ENCODE measurements at places on chromosomes 2 and 18.

DNA sequence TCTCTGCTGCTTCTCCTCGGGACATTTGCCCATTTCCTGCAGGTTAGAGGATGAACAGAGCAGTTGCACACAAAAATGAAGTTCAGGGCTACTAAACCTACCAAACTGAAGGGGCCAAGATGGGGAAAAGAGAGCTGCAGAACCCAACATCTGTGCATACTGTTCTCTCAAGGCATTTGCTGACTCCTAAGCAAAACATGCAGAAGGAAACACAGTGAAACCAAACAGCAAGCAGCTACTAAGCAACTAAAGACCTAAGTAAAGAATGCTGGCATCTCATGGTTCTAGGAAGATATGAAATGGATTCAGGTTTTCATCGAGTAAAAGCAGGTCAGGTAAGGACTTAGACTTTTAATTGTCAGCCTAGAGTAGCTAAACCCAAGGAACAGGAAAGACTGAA lies 111.9 kb upstream of the SYT4 start:
- no peak for DNase-seq

DNA sequence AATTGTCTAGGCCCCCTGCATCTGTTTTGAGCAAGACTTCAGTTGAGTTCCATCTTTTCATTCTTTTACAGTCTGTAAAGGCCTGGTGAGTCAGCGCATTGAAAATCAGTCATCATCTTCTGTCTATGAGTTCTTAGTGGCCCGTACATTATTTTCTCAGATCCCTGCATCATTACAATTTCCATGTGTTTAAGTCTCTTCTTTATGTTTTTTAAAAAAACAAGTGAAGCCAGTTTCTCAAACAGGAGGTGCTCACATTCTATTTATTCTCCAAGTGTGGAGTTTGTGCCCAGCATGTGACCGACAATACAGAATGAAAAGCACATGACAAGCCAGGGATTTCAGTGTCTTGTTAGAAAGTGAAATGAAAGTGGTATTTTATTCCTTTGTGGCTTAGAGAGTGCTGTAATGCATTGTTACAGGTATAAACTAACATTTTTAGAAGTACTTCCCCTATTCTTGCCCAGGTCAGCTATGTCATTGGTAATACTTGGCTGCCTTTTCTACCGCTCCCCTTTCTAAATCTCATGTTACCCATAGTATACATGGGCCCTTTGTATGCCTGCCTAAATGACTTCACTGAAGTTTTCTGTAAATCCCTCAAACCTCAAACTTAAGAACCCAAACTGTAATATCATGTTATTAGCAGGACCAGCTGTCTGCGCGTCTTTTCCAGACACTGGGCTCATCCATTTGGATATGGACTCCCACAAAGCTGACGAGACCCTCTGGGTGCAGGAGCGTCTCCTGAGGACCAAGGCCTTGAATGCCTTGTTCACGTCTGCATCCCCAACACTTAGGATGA lies 67.6 kb downstream of the FEZ2 start:
- DNase-seq = no peak

DNA sequence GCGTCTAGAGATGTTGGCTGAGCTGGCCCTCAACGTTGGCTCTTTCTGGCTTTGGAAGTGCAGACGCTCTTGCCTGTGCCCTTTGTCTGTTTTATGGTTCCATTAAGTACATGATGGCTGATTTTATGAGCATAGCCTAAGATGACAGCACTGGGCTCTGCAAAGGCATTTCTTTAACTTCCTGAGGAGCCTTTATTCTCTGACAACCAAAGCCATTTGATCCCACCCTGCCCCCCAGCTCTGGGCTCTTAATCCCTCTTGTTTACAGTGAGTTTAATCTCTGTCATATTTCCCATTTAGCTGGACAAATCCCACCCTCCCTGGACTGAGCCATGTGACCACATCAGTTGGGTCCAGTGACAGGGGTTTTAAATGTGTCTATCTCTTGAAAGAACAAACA lies 195.9 kb downstream of the ACKR3 start:
- DNase-seq = no peak

- DNase-seq = no peak
Observed at GRCh38 chr18:5543036-5543680, 639 bp downstream of the EPB41L3 start.

DNA sequence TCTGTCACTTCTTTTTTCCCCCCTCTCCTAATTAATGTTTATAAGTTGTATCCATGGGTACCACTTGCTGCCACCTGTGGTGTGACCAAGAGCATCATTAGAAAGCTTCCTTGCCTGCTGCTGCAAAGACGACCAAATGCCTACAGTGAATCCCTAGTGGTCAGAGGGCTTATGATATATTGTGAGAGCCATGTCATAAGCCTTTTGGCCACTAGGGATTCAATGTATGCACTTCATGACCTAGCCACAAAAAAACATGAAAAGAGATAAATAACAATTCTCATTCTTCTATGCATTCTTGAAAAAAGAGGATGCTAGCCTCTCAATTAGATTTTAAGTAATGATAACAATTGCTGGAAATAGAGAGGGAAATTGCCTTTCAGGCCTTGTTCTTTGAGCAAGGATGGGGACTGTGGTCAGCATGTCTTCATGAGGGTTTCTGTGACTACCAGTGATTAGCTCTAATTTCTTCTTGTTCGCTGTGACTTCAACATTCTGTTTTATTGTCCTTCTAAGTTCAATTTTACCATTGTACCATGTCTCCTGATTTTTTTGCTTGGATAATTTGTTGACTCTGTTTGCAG lies 435.3 kb downstream of the TGIF1 start:
- DNase-seq = no peak

DNA sequence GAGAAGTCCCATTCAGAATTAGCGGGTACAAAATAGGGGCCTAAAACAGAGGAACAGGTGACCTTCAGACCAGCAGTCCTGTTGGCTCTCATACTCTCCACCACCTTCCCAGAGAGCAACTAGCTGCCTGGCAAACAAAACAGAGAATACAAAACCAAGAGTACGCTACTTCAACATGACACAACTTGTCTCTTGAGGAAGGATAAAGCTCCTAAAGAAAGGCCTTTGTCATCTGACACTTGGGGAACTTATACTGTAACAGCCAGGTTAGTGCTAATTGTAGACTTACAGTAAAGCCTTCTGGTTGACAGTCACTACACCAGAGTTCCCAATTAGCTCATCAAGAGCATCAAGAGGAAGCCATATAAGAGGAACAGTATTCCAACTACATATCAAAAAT lies 282.1 kb upstream of the NT5C1B start:
- no peak for DNase-seq

DNA sequence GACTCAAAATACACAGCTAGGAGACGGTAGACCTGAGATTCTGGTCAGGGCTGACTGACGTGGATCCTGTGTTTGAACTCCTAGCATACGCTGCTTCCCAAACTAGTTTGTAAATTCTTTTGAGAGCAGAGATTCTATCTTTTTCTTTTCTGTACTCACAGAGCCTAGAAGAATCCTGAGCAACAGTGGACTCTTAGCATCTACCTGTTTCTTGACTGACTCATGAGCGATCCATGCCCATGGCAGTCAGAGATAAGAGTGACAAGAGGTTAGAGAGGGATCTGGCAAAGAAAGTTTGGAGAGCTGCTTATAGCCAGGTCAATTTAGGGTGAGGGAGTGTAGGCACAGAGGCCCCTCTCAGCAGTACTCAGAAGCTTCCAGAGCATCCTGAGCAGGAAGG lies 41.1 kb upstream of the PPP1CB start:
- DNase-seq = no peak

DNA sequence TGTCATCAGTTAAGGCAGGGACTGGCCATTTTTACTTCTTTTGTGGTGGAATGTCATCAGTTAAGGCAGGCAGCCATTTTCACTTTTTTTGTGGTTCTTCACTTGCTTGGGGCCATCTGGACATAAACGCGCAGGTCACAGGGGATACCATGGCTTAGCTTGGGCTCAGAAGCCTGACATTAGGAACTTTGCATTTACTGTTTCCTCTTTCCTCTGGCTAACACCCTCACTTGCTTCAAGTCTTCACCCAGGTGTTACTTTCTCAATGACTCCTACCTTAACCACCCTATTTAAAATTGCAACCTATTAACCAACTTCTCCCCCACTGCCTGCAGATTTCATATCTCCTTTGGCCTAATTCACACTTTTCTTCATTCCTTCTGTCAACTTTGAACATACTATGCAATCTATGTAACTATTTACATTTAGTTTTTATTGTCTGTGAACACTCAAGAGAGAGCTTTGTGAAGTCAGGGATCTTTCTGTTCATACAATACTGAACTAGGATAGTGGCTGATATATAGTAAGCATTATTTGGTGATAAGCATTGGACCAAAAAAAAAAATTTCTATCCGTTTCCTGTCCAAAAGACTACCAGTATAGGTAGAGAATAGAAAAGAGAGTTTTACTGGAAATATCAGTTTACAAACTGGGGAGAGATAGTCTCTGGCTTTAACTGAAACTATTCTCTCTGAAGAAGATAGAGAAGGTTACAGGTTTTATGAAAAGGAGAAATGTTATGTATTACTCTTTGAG lies 600.1 kb upstream of the ZNF804A start:
- no peak for DNase-seq

GRCh38 chr18:54149078-54149697 lies 75.3 kb downstream of the MBD2 start:
- DNase-seq = peak; percentile 30

- DNase-seq = no peak
Observed at GRCh38 chr2:107584577-107584976, 242.1 kb upstream of the RGPD4 start.

DNA sequence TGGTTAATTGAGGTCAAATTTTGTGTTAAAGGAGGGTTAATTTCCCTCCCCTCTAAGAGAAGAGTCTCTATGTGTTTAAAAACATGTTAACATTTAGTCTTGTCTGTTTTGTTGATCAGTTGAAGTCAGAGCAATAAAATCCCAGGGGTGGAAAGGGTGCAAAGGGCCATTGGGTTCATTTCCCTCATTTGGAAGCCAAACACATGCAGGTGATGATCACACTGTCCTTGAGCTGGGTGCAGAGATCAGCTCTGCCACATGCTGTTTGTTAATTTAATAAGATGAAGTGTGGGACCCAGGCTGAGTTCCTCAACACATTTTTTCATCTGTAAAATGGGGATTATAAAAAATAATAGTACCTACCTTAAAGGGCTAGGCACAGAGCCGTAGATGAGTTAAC lies 260.9 kb downstream of the LPIN1 start:
- no peak for DNase-seq

DNA sequence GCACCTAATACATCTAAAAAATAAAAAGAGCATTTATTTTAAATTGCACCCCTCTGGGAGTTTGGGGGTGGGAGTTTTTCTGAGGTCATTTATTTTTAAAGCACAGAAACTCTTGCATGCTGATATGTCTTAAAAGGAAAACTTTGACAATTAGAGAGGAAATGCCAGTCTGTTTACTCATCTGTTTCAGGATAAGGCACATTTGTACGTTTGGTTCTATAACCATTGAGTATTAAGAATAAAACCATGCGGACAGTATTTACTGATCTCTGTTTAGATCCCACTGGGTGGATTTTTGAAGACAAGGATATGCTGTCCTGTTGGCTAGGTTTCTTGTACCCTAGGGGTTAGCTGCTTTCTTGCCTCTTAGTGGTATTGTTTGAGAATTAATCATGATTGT lies 122.9 kb downstream of the TANC1 start:
- DNase-seq = no peak

DNA sequence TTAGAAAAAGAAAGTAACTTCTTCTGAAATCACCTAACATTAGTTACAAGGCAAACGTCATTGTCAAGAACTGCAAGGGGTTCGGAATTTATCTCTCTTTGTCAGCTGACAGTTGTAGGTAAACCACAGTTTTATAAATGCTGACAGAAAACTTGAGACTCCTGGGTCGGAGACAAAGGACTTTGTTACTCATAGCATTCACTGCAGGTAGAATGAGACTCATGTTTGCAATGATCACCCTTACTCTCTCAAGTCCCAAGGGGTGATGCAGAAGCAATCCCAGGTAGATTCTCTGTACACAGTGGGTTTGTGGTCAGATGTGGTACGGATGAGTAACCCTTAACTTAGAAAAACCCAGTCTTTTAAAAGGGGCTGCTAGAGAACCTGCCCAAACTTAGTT lies 757.8 kb downstream of the TRIB2 start:
- no peak for DNase-seq

DNA sequence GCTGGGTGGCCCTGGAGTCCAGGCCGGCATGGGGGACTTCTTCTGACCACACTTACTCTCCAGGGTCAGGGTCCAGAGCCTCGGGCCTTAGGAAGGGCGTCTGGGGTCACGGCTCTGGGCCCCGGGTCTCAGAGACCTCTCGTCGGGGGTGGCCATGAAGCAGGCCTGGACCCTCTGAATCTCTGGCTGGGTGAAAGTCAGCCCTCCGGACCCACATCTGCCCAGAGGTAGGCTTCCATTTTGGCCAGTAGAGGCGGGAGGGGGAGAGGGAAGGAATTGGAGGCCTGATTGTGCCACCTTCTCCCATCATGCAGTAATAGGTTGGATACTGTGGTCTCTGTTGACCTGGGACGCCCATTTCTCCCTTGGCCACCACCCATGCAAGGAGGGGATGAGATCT lies 125.3 kb upstream of the GPC1 start:
- DNase-seq = no peak

GRCh38 chr2:166516712-166517303 lies 22.8 kb upstream of the SCN7A start:
- no peak for DNase-seq

DNA sequence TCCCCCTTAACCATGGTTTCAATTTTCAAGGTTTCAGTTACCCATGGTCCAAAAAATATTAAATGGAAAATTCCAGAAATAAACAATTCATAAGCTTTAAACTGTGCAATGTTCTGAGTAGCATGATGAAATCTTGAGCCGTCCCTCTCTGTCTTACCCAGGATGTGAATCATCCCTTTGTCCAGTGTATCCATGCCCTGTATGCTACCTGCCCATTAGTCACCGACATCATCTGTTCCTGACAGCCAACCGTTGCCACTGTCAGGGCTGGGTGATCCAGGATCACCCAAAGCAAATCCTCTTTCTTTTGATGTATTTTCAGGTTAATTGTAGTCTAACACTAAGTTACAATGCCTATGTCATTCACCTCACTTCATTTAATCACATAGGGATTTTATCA lies 15.7 kb upstream of the OLA1 start:
- DNase-seq = no peak

GRCh38 chr2:40367032-40367431 lies 84.9 kb downstream of the SLC8A1 start:
- no peak for DNase-seq

GRCh38 chr18:12862467-12862866 lies 21.6 kb downstream of the PTPN2 start:
- DNase-seq = no peak

DNA sequence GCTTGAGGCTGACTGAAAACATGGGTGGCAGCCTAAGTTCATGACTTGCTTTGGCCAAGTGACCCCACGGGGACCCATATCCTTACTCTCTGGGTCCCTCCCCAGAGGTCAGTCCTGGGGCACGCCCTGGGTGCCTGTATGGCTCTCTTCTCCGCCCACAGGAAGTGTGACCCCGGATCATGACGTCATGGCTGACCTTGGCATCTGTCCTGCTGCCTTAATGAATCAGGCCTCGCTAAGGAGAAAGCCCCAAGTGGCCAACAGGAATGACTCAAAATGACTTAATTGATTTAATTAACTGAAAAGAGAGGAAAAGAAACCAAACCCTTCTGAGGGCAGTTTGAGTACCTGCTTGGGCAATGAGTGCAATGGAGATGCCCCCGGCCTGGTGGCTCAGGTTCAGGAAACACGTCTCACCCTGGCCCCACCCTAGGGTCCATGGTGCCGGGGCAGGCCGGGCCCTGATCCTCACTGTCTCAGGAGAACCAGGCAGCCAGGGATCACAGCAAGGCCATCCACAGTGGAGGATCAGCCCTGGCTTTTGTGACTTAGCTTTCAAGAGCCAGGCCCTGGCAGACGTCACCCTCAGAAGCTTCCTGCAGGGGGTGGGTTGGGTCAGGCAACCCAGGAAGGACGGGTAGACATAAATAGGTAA lies 112.0 kb downstream of the CYP26B1 start:
- DNase-seq = no peak

GRCh38 chr2:9252002-9252357 lies 45.4 kb downstream of the ASAP2 start:
- no peak for DNase-seq

Measured in stimulated activated naive CD8-positive, alpha-beta T cell treated with anti-CD3 and anti-CD28 coated beads, Interleukin-15, amount 100 ng/mL, for 72 hours (primary cell).